ENCODE measurements at places on chromosomes 11 and 22.

- DNase-seq = no peak
Observed at GRCh38 chr11:10382518-10382917, 72.5 kb upstream of the AMPD3 start.

DNA sequence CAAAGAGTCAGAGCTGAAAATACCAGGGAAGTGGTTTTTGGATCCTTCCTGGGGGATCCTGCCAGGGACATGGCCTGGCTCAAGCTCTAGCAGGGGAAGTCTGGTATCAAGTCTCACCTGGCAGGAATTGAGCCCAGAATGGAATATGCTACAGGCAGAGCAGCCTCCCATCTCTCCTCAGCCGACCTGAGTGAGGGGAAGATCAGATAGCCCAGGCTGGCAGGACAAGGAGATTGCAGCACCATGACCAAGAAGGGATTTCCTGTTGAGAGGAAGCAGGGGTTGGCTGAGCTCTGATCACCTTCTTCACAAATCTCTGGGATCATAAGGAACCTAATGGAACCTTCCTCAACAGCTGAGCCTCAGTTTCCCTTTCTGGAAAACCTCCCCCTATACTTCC lies 13.0 kb downstream of the OAF start:
- DNase-seq = no peak

- DNase-seq = no peak
Observed at GRCh38 chr11:31802990-31803812, 7.9 kb downstream of the PAX6 start.

- peak; percentile 59 for DNase-seq
Observed at GRCh38 chr11:17386331-17387084, 2.0 kb downstream of the KCNJ11 start.

- peak; percentile 62 for DNase-seq
Observed at GRCh38 chr11:34358728-34359547, 1.1 kb upstream of the ABTB2 start.

DNA sequence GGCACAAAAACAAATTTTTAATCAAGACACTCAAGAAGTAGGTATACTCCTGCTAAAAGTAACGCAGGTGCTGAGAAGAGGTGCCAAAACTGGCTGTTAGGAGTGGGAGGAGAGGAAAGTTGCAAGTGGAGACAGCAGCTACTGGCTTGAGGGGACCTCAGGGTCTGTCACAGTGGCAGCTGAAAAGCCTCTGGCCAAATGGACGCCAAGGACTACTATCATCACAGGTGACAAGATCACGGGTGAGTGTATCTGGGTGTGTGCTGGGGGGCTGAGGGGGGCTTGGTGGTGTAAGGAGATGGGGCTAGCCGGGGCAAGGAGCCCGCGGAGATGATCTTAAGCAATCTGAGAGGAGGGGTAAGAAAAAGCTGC lies 687 bp downstream of the ZNF202 start:
- no peak for DNase-seq

GRCh38 chr11:22879630-22880029 lies 19.4 kb upstream of the CCDC179 start:
- DNase-seq = no peak

- peak; percentile 90 for DNase-seq
Observed at GRCh38 chr22:22508274-22509176, at the start of gene ZNF280B. ZNF280B (minus strand) TSS chr22:22508742; CDS start chr22:22489398, 19,344 bp downstream.

- no peak for DNase-seq
Observed at GRCh38 chr11:2248762-2249161, 21.6 kb downstream of the ASCL2 start.

- no peak for DNase-seq
Observed at GRCh38 chr11:64842366-64842759, 2.1 kb downstream of the CDC42BPG start.

GRCh38 chr11:84021291-84021690 lies 735.1 kb upstream of the CCDC90B start:
- DNase-seq = no peak

- no peak for DNase-seq
Observed at GRCh38 chr22:40524392-40525249, 111.9 kb downstream of the MRTFA start.

GRCh38 chr11:125192717-125193415 lies 28.3 kb downstream of the PKNOX2 start:
- DNase-seq = no peak

- no peak for DNase-seq
Observed at GRCh38 chr11:41836431-41836830, 377.0 kb upstream of the LRRC4C start.

DNA sequence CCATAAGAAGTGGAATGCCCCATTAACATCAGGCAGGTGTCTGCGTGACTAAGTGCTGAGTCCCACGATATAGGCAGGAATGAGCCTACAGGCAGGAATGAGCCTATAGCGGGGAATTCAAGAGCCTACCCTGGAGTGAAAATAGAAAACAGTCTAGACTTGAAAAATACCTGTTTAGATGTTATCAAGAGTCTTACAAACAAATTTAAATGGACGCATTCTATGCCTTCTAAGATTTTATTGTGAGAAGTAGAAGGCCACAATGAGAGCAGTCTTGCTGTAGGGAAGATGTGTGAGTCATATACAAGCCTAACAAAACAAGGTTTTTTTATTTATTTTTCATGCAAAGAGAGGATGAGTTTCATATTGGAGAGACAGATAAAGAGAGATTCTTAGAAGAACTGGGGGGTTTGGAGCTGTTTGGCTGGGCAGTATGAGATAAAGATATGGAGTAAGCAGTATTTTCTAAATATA lies 200.8 kb upstream of the ZC3H12C start:
- no peak for DNase-seq

- DNase-seq = no peak
Observed at GRCh38 chr11:134532131-134532920, 120.3 kb upstream of the B3GAT1 start.

DNA sequence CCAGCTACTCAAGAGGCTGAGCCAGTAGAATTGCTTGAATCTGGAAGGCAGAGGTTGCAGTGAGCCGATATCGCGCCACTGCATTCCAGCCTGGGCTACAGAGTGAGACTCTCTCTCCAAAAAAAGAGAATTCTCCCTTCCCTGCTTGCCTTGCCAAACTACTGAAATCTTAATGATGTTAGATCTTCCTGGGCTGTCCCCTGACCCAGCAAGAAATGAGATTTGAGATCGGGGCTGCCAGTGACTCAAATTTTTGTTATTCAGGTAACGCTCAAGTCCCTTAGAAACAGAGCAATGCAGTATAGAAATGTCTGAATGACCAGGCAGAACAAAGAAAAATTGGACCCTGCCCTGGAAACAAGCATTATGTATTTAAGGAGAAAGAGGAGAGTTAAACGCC lies 4.0 kb upstream of the RBFOX2 start:
- no peak for DNase-seq

DNA sequence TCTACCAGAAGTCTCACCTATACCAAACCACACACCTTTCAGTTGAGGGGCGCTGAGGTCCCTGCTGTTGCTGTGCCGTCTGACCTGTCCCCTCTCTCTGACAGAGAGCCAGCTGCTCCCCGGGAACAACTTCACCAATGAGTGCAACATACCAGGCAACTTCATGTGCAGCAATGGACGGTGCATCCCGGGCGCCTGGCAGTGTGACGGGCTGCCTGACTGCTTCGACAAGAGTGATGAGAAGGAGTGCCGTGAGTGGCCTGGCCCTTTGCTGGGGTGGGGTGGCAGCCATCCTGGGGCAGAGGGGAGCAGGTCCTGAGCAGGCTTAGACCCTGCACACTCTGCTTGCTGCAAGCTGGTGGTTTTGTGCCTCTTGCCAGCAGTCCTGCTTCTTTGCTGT lies 92.1 kb downstream of the LDLRAD3 start:
- DNase-seq = no peak

Data from activated naive CD8-positive, alpha-beta T cell treated with anti-CD3 and anti-CD28 coated beads for 36 hours (primary cell).